Aorta (tissue), 5 donors: ENCODE measurements at places on chromosomes 5 and 9. TPM values are rescaled to one million over a fixed set of nuclear protein-coding genes. Genes with fewer than 3 reads are reported as not detected.
A peak's percentile ranks its signal among the peaks of the same experiment; 100 is the strongest.

GRCh38 chr5:115586525-115587146 is 15.6 kb downstream of the TICAM2 start:
- no peaks in the 10 kb centered on the region for H3K4me1 ChIP-seq
- H3K36me3 ChIP-seq = no peaks in the 10 kb centered on the region
- no peak overlapping the region for H3K27ac ChIP-seq
- DNase-seq = no peak

DNA sequence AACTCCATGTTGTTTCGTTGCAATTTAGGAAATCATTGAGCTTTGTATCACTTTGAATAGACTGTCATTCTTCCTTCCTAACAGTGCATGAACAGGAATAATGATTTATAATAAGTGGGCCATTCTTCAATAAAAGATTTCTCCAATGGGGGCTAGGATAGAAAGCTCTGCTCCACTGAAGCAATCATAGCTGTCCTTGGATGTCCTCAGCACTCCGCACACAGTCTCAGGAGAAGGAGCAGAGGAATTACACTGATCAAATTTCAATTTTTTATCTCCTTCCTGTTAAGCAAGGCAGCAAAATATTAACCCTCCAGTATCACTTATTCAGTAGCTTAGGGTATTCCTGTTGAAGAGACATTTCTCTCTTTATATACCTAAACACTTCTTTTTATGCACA is 532.7 kb upstream of the ST8SIA4 start:
- DNase-seq = no peak
- no peaks in the 10 kb centered on the region for H3K4me1 ChIP-seq
- H3K27me3 ChIP-seq = no peaks in the 10 kb centered on the region
- H3K27ac ChIP-seq = no peak overlapping the region
- H3K4me3 ChIP-seq = no peak overlapping the region
- no peaks in the 10 kb centered on the region for H3K36me3 ChIP-seq

DNA sequence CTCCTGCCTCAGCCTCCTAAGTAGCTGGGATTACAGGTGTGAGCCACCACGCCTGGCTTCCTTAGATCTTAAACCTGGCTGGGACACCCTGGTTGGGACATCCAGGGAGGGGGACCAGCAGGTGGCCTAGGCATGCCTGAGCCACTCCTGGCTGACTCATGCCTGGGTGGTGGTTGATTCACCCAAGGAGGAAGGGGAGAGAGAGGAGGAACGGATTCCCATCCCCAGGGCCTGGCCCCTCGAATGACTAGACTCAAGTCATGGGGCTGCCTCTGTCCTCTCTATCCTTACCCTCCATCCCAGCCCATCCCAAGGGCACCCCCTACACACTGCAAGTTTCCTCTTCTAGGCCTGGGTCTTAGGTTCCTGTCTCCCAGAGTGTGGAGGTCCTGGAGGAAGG is 12.7 kb downstream of the EEIG1 start:
- no peak overlapping the region for H3K4me3 ChIP-seq
- no peaks in the 10 kb centered on the region for H3K4me1 ChIP-seq
- DNase-seq = no peak

DNA sequence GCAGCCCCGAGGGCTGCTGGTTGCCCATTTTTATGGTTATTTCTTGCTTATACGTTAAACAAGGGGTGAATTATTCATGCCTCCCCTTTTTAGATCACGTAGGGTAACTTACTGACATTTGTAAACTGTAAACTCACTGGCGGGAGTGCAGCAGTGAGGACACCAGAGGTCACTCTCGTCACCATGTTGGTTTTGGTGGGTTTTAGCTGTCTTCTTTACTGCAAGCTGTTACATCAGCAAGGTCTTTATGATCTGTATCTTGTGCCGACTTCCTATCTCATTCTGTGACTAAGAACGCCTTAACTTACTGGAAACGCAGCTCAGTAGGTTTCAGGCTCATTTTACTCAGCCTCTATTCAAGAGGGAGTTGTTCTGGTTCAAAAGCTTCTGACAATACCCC is 155.0 kb upstream of the PRDM9 start:
- H3K4me1 ChIP-seq = no peaks in the 10 kb centered on the region
- H3K27me3 ChIP-seq = no peaks in the 10 kb centered on the region
- no peaks in the 10 kb centered on the region for H3K36me3 ChIP-seq
- DNase-seq = no peak

GRCh38 chr5:14143841-14144585 is 871 bp downstream of the TRIO start:
- peak overlapping the region; percentile 75 for H3K4me3 ChIP-seq
- H3K36me3 ChIP-seq = no peaks in the 10 kb centered on the region
- H3K27me3 ChIP-seq = no peaks in the 10 kb centered on the region
- peaks cover 6% of the 10 kb centered on the region for H3K4me1 ChIP-seq

DNA sequence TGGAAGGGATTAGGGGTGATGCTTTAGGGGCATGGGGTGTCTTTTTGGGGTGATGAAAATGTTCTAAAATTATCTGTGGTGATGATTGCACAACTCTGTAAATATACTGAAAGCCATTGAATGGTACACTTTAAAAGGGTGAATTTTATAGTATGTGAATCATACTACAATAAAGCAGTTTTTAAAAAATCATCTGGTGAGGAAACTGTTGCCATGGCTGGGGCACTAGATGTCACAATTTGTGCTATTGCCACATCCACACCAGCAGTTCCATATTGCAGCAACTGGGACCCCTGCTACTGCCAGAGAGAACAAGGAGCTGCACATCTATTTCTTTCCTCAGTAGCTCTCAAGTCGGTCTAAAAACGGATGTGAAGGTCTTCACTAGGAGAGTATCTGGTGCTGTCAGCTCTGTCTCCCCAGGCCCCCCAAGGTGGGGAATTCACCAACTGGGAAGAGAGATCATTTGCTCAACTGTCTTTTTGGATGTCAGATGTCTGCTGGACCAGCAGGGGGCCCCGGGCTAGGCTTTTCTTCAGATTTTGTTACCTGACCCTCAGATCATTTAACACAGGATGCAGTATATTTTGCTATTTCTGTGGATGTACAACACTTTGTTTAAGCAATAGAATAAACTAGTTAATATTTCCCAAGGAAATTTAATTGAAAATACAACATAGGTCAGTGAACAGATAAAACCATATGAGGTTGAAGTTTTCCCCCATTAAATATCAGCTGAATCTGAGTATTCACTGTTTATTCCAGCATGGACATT is 13.2 kb downstream of the CMYA5 start:
- no peak overlapping the region for H3K4me3 ChIP-seq
- H3K4me1 ChIP-seq = no peaks in the 10 kb centered on the region
- no peak overlapping the region for H3K27ac ChIP-seq
- no peaks in the 10 kb centered on the region for H3K27me3 ChIP-seq

DNA sequence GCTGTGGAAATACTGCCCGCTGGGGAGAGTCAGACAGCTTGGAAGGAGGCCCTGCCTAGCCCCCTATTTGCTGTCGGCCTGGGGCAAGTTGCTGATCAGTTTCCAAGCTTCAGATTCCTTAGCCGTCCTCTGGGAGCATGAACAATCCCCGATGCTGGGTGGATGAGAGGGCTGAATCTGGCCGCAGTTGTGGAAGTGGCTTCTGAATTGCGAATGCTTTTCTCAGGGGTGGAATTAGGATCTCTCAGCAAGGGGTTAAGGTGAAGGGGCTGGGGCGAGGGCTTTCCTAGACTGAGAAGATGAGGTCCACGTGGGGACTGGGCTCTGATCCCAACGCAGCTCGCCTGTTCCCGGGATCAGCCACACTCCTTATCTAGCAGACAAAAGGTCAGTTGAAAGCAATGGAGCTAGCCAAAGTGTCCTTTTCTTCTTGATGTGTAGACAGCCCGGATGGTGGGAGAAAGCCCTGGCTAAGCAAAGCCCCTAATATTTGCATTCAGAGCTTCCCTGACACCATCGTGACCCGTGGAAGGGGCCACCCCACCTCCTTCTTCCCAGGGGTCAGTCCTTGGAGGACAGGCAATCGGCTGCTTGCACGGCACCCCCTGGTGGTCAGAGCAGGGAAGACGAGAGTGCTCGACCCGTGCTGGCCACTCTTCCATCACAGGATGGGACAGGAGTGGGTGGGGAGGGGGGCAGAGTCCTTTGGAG is 54.9 kb downstream of the COL15A1 start:
- H3K36me3 ChIP-seq = no peaks in the 10 kb centered on the region
- peak; percentile 96 for DNase-seq
- H3K27me3 ChIP-seq = no peaks in the 10 kb centered on the region
- peaks cover 4% of the 10 kb centered on the region for H3K4me1 ChIP-seq

GRCh38 chr9:1726993-1727759 is 288.0 kb upstream of the SMARCA2 start:
- DNase-seq = no peak
- no peak overlapping the region for H3K4me3 ChIP-seq
- no peak overlapping the region for H3K27ac ChIP-seq
- H3K36me3 ChIP-seq = no peaks in the 10 kb centered on the region
- H3K27me3 ChIP-seq = no peaks in the 10 kb centered on the region
- no peaks in the 10 kb centered on the region for H3K4me1 ChIP-seq

GRCh38 chr5:51278539-51278938 is 104.7 kb upstream of the ISL1 start:
- no peak for DNase-seq
- H3K4me1 ChIP-seq = no peaks in the 10 kb centered on the region
- H3K4me3 ChIP-seq = no peak overlapping the region
- H3K27ac ChIP-seq = no peak overlapping the region

DNA sequence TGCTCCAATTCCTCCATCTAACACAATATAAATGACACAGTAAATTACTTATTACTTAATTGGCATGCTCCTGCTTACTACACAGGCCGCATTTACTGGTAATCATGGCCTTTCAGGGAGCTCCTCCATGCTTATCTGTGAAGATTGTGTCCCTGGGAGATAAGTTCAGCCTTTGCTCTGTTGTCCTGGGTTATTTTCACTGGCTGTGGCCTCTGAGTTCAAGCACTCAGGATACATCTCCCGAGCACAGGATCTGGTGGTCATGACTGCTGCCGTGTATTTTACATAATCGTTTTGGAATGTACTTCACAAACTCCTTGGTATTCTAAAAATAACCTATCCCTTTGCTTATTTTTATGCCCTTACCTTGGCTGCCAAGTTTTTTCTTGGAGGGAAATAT is 215.7 kb downstream of the ICE1 start:
- peak overlapping the region; percentile 80 for H3K27ac ChIP-seq
- H3K36me3 ChIP-seq = no peaks in the 10 kb centered on the region
- no peaks in the 10 kb centered on the region for H3K27me3 ChIP-seq
- H3K4me3 ChIP-seq = no peak overlapping the region
- no peak for DNase-seq

GRCh38 chr5:40235471-40236400 is 444.0 kb upstream of the PTGER4 start:
- H3K27ac ChIP-seq = no peak overlapping the region
- no peaks in the 10 kb centered on the region for H3K4me1 ChIP-seq
- H3K4me3 ChIP-seq = no peak overlapping the region

DNA sequence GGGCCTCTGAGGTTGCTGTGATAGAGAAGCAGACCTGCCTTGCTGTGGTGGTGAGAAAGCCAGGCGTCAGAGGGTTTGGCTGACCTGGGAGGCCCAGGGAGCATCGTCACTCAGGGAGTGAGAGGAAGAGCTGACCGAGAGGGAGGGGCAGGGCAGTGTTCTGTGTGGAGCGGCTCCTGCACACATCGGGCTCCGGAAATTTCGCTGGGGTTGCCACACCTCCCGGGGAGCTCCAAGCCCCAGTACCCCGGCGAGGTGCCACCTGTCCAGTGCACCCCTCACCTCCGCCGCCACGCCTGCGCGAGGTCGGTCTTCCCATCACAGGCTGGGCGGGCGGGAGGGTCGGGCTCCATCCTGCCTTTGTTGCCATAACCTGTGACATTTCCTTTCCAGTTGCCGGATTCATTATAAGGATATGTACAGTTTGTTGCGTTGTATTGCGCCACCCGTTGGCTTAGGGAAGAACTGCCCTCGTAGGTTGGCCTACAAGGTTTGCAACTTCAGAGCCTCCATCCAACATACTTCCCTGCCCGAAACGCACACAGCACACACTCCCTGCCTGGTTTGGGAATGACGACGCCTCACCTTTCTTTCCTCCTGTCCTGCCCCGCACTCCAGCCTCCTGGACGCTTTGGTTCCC is 223.2 kb downstream of the CACNA1B start:
- no peaks in the 10 kb centered on the region for H3K36me3 ChIP-seq
- no peak overlapping the region for H3K4me3 ChIP-seq
- no peaks in the 10 kb centered on the region for H3K4me1 ChIP-seq
- H3K27me3 ChIP-seq = no peaks in the 10 kb centered on the region
- DNase-seq = no peak

DNA sequence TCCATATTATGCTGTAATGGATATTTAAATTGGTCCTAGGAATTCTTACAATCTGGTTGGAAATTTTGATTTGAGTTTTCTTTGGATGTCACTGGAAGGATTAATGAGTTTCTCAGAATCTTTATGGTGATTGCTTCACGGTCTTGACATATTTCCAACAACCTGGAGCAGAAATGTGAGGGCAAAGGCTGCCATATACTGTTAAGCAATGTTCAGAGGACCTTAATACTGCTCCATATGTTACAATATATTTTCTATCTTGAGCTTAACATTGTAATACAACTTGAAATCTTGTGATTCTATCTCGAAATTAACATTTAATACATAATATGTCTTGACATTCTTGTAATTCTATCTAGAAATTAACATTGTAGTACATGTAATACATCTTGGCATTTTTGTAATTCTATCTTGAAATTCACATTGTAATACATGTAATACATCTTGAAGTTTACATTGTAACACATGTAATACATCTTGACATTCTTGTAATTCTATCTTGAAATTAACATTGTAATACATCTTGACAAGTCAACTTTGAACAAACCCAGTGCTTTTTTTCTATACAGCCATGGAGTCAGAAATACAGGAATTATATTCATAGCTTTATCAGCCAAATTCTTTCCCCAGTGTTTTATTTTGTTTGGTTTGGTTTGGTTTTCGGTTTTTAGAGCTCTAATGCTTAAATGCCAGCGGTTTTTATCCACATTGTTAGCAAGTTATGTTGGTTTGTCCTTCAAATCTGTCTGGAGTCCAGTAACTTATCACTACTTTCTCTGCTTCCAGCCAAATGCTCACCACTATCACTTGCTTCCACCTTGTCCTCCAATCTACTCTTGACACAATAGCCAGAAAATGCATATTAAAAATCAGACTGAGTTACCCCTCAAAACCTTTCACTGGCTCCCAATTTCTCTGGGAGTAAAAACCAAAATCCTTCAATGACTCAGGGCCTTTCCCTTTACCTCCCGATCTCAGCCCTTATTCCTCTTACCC is 3.0 kb upstream of the TUT7 start:
- H3K27me3 ChIP-seq = no peaks in the 10 kb centered on the region
- DNase-seq = no peak
- H3K36me3 ChIP-seq = no peaks in the 10 kb centered on the region
- H3K4me3 ChIP-seq = no peak overlapping the region
- no peaks in the 10 kb centered on the region for H3K4me1 ChIP-seq
- no peak overlapping the region for H3K27ac ChIP-seq

DNA sequence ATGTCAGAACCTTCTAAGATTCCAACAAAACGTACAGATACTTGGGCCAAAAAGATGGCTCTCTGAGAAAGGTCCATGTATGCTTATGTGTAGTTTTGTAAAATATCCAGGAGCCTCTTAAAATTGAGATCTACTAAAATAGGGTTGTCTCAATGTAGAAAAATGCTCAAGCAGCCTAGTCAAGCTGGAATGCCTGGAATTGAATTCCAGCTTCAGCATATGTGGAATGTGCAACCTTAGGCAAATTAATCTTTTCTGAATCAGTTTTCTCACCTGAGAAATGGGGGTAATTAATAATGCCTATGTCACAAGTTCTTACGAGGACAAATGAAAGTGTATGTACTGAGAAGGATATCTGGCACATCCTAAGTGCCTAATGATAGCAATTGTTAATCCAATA is 662.4 kb downstream of the DTWD2 start:
- no peaks in the 10 kb centered on the region for H3K36me3 ChIP-seq
- DNase-seq = no peak
- H3K27me3 ChIP-seq = no peaks in the 10 kb centered on the region

Gene SHROOM1
- 6.1 TPM for total RNA-seq

Gene MZB1
- total RNA-seq = 3.9 TPM

Gene PAM
- 787 TPM for total RNA-seq

Gene FOXD4L4
- 0.19 TPM for total RNA-seq

Gene SPINK7
- total RNA-seq = not detected

Gene UAP1L1
- total RNA-seq = 7.9 TPM

Gene IFNA2
- not detected for total RNA-seq

Gene TRUB2
- total RNA-seq = 14.3 TPM
